ENCODE measurements at places on chromosomes 11 and 22. TPM values are rescaled to one million over a fixed set of nuclear protein-coding genes. Genes with fewer than 3 reads are reported as not detected.

Gene CFAP300
- total RNA-seq, result not detected

Gene BDNF
- not detected for total RNA-seq

Gene JHY
- 3.0 TPM for total RNA-seq

DNA sequence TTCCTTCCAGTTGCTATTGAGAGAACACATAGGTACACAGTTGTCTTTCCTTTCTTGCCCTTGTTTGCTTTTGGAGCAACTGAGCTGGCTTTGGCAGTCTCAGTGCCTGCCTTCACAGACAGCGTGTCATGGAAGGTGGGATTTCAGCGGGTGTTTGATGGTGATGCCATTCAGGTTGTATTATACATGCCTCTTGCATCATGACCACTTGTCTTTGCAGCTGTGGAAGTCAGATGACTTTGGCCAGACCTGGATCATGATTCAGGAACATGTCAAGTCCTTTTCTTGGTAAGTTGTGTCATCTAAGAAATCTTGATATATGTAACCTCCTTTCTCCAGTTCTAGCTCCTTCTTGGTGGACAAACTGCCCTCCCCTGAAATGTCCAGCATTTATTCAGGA is 37.1 kb upstream of the SORL1-AS1 start:
- H3K4me1 ChIP-seq, result peaks cover 61% of the 10 kb centered on the region
- H3K27me3 ChIP-seq, result no peaks in the 10 kb centered on the region
- H3K4me3 ChIP-seq, result no peak overlapping the region
- H3K27ac ChIP-seq, result peak overlapping the region; percentile 84
- H3K36me3 ChIP-seq, result peaks cover 27% of the 10 kb centered on the region

- peaks cover 54% of the 10 kb centered on the region for H3K27me3 ChIP-seq
- H3K27ac ChIP-seq, result no peak overlapping the region
- no peak for DNase-seq
- H3K4me1 ChIP-seq, result peaks cover 15% of the 10 kb centered on the region
- no peaks in the 10 kb centered on the region for H3K36me3 ChIP-seq
Observed at GRCh38 chr11:113934761-113935160, 30.2 kb downstream of the HTR3B start.

GRCh38 chr11:86292912-86293616 is 9.0 kb upstream of the HIKESHI start:
- H3K4me3 ChIP-seq, result no peak overlapping the region
- H3K36me3 ChIP-seq, result no peaks in the 10 kb centered on the region
- peaks cover 17% of the 10 kb centered on the region for H3K4me1 ChIP-seq
- H3K27me3 ChIP-seq, result no peaks in the 10 kb centered on the region
- peak overlapping the region; percentile 14 for H3K27ac ChIP-seq
- DNase-seq, result no peak

DNA sequence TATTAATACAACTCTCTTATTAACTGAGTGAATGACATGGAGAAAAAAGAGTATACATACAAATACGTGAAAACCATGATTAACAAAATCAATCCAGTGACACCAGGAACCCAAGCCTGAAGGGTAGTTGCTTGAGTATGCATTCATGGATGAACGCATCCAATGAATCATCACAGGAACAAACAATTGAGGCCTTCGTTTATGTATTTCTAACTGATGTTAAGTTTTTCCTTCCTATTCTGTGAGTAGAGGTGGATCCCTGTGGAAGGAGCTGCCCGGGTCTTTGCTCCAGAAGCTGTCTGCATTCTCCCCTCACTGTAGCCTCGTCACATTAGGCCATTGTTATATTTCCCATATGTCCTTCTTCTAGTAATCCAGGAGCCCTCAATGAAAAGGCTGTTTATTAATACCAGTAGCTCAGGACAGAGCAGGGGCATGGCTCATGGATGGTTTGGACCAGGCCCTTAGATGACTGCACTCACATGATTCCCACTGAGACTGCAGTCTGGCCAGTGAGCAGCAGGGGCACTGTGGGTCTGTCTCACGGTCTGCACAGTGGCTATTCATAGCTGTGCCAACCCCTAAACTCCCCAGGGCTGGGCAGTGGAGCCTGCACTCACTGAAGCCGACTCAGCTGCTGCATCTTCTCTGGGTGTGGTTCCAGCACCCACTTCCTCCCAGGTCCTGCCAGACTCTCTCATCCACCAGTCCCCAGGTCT is 128.1 kb upstream of the TOP3B start:
- no peaks in the 10 kb centered on the region for H3K36me3 ChIP-seq
- H3K27me3 ChIP-seq, result no peaks in the 10 kb centered on the region
- H3K4me1 ChIP-seq, result peaks cover 8% of the 10 kb centered on the region
- H3K4me3 ChIP-seq, result peak overlapping the region; percentile 12
- H3K27ac ChIP-seq, result no peak overlapping the region
